ENCODE measurements at places on chromosomes 5 and 9.

DNA sequence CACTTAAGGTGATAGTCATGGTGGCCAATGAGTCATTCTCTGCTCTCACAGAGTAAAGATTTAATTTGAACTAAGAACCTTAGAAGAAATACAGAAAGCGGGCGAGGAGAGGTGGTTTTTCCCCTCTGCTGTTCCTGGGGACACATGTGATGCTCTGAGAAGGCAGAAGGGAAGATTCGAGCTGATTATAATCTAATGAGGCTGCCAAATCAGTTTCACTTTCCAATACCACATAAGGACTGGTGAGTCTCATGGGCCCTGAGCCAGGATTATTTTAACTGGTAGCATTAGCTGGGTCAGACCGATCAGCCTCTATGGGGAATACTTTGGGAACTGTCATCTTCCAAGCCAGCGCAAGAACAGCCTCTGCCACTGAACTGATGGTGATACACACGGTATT lies 116.5 kb downstream of the SLC1A3 start:
- DNase-seq, result no peak

GRCh38 chr5:14171046-14171445 lies 27.9 kb downstream of the TRIO start:
- DNase-seq, result no peak

DNA sequence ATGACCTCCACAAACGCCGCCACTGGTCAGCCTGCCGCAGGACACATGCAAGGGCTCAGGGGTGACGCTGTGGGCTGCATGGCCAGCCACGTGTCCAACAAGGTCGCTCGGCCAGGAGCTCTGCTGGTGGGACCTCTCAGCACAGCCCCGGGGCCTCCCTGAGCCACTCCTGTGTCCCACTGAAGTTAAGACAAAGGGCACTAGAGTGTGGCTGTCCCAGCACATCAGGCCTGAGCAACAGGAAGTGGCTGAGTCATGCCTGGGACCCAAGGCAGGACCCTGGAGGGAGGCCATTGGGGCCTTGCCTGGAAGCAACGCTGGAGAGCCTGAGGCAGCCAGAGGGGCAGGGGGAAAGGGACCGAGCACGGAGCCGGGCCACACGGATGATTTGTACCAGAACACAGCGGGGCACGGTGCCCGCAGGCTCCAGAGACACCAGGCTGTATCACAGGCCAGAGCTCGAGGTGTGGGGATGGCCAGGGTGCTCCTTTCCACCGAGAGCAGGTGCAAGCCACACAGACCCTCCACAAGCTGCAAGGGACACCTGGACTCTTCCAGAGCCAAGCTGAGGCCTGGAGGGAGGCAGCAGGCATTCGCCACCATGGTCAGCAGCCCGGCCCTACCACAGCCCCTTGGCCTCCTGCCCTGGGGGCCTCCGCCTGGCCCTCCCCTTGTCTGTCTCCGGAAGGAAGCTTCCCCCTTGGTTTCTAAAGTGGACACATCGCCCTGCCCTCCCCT lies 6.5 kb upstream of the TMEM210 start:
- DNase-seq, result no peak

DNA sequence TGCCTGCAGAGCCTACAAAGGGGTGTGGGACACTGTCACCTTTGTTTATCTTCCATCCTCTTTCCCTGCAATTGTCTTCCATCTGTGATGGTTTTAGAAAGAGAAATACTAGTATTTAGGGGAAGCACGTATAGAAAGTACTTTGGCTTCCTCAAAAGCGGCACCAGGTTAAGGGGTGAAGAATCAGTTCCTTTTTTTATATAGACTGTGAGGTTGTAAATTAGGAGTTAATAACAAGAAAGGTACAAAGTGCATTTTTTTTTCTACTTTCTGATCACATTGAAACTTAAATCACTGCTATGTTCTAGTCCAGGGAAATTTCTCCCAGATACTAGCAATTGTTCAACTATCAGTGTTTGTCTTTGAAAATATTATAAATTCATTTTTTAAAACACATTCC lies 219.3 kb downstream of the CEMIP2 start:
- no peak for DNase-seq

DNA sequence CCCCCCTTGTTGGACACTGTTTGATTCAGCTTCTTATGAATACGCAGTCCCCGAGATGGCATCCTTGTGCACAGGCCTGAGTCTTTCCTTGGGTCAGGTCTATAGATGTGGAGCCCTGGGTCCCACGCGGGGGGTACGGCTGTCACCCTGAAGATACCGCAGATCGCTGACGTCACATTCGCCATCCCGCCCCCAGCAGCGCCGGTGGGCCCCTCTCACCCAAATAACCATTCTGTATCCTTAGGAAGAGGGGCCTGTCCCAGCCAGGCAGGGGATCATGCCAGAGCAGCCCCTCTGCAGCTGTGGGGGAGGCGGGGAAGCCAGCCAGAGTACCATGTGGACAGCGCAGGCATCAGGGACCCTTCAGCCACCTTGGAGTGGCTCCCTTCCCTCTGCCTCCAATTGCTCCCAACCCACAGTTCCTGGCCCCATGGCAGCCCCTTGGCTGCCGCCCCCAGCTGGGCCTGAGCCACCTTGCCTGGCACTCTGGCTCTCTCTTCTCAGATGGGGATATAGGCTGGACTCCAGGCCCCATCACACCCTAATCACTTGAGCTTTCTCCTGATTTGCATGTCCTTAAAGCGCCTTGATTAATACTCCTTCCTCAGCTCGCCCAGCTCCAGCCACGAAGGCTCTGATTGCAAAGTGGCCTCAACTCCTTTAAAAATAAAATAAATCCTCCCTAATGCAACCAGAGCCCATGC lies 189.8 kb downstream of the C9orf50 start:
- no peak for DNase-seq

DNA sequence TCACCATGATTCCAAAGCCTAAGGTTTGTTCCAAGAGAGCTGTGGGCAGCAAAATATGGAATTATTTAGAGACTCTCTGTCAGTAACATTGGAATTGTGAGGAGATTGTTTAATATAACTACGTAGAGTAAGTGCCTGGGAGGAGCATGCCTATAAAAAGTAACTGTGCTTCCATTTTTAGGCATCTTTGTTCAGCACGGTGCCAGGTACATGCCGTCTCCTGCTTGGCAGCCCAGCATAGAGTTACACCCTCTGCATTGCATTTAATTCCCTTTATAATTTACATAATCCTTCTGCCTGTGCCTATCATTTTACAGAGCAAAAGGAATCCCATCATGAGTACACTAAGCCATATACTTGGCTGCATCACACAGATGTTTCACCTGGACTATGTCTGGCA lies 32.1 kb upstream of the ALDH1A1 start:
- DNase-seq, result no peak
